Glutamatergic neuron (in vitro differentiated cells): ENCODE measurements at places on chromosomes 6 and 20. TPM values are rescaled to one million over a fixed set of nuclear protein-coding genes. Genes with fewer than 3 reads are reported as not detected.

RAB44 gene
- not detected for total RNA-seq

OLIG3 gene
- 75.1 TPM for total RNA-seq

FAM83B gene
- not detected for total RNA-seq

TOX2 gene
- 11.0 TPM for total RNA-seq
